Stimulated activated CD8-positive, alpha-beta memory T cell treated with anti-CD3 and anti-CD28 coated beads, Interleukin-4, amount 100 ng/mL, for 24 hours (primary cell): ENCODE measurements at places on chromosomes 4 and X.

GRCh38 chr4:153259661-153260060 lies 55.4 kb downstream of the TRIM2 start:
- no peak for DNase-seq

DNA sequence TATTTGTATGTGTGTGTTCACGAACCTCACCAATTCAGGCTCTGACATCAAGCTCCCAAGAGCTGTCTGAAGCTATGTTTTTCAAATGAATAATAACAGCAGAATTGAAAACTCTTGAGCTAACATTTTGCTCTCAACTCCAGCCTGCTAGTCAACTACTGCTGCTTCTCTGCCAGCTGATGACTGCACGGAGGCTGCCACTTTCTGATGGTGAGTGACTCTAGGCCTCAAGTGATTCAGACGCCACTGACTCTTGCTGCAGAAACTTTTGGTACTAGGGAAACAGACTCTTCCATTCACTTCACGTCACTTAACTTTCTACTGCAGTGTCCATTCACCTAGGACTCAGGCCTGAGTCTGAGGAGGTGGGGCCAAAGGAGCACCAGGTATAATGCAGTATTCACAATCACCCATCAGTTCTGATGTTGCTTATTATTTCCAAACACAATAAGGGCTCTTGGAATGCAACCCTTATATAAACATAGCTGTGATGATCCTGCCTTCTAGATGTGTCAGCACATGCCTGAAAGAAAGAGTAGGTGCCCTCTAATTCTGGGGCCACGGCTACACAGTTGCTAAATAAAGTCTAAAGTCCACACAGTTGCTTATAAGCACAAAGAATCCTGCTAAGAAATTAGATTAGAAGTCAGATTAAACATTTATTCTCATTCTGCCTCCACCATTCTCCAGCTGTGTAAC lies 16.0 kb downstream of the PRDM8 start:
- DNase-seq, result no peak

DNA sequence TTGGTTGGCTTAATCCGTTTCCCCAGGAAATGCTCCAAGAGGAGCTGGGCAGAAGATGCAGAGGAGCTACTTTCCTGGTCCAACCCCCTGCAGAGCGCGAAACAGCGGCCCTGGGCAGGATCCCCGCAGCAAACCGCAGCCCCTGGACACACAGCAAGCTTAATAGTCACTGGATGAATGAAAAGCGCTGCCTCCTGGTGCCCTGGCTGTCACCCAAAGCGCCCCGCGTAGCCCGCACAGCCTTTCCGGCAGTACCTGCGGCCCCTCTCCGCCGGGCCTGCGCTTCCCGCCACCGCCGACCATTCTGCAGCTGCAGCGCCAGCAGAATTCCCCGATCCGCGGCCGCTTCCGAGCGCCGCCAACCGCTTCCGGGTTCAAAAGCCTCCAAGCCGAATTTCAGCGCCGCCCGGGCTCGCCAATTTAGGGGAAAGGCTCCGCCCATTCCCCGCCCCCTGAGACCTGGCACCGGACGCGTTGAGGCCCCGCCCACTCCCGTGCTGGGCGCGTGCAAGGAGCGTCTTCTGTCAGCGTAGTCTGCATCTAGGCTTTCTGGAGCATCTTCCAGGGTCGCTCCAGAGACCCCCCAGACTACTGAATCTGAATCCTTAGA lies at the start of gene HPF1:
TSS of gene HPF1 (minus strand) at position 370 of the 610 bp plus-strand sequence. CDS start at position 303, 67 bp downstream.
- DNase-seq, result peak; percentile 95

GRCh38 chrX:78104447-78105176 lies 564 bp downstream of the PGK1 start:
- no peak for DNase-seq

- DNase-seq, result no peak
Measured at GRCh38 chr4:133803341-133803740, 398.2 kb downstream of the PABPC4L start.

DNA sequence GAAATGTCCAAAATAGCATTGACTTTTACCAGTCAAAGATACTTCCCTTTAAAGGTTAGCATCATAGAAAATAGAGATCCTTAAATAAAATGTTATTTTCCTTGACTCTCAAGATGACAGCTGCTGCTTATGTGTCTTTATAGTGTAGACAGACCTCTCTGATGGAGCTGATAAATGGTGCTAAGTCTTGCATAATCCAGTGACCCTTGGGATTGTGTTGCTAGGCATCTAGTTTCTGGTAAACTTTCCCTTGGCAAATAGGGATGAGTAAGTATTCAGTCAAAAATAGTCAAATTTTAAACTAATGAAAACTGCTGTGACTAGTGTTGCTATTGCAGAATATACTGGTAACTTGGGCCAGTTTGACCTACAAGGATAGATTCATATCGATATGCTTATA lies 53.6 kb downstream of the MBNL3 start:
- DNase-seq, result no peak

DNA sequence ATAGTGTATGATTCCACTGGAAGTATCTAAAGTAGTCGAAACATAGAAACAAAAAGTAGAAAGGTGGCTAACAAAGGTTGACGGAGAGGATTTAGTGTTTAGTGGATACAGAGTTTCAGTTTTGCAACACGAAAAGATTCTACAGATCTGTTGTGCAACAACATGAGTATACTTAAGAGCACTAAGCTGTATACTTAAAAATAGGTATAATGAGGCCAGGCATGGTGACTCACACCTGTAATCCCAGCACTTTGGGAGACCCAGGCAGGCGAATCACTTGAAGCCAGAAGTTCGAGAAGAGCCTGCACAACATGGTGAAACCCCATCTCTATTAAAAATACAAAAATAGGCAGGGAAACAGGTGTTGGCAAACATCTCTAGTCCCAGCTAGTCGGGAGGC lies 7.9 kb upstream of the ATRX start:
- DNase-seq, result no peak

DNA sequence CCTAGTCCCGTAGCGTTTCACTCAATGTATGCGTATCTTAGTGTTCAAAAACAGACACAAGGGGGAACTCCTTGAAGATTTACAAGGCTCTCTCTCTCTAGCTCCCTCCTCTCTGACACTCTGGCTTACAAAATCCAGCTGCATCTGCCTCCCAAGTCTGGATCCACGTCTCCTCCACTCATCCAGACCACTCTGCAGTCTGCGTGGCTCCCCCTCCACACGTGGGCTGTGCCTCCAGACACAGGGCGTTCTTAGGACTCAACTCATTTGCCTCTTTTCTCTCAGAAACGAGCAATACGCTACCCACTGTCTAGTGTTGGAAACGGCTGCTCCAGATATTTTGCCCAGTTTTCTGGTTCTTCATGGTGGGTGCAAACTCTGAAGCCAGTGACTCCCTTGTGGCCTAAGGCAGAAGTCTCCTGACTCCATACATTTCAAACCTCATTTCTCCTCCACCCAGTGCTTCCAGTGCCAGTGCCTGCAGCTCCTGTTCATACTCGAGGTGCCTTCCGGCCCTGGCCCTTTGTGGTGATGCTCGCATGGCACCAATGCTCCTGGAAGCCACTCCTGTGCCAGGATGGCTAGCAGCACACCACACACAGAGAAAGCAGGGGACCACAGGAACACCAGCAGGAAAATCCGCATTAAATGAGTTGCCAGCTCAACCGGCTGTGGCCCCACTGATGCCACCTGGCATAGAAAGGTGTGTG lies 24.1 kb downstream of the NAT8L start:
- DNase-seq, result no peak

- DNase-seq, result no peak
Measured at GRCh38 chr4:126718136-126718535, 914.6 kb upstream of the INTU start.

- DNase-seq, result no peak
Measured at GRCh38 chrX:82591421-82591820, 916.7 kb upstream of the POU3F4 start.

- no peak for DNase-seq
Measured at GRCh38 chrX:9336456-9336855, 128.4 kb upstream of the TBL1X start.

DNA sequence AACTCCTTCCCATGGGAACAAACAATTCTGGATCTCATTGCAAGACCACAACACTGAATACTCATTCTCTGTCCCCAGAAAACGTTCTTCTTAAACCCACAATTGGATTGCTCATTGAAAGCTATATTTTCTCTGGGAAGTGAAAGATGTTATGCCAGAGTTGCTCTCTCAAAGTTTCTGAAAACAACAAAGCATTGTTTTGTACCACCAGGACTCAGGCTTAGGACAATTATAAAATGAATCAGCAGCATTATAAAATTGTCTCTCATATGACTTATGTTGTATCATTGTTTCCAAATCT lies 26.5 kb downstream of the TFDP3 start:
- no peak for DNase-seq

DNA sequence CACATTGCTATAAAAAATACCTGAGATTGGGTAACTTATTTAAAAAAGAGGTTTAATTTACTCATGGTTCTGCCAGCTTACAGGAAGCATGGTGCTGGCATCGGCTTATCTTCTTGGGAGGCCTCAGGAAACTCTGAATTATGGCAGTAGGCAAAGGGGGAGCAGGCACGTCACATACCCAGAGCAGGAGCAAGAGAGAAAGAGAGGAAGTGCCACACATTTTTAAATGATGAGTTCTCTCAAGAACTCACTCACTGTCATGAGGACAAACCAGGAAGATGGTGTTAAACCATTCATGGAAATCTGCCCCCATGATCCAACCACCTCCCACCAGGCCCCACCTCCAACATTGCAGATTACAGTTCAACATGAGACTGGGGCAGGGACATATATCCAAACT lies 10.0 kb upstream of the AFF1 start:
- DNase-seq, result no peak

DNA sequence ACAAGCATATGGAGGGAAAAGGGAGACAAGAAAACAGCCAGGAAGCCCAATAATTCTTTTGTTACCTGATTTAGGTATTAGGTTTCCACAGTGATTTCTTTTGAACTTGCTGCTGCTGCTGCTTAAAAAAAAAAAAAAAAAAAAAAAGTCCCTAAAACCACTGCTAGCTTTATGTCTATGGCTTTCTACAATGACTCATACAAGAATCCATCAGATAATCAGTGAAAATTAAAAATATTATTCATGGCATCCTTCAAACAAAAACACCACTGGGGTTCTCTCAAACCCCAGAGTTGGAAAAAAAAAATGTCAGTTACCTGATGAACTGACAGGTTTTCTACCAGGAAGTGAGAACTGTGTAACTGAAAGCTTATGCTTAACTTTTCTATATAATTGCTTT lies 14.3 kb downstream of the EPHA5 start:
- DNase-seq, result no peak

GRCh38 chrX:20507901-20508620 lies 241.4 kb upstream of the RPS6KA3 start:
- DNase-seq, result no peak

DNA sequence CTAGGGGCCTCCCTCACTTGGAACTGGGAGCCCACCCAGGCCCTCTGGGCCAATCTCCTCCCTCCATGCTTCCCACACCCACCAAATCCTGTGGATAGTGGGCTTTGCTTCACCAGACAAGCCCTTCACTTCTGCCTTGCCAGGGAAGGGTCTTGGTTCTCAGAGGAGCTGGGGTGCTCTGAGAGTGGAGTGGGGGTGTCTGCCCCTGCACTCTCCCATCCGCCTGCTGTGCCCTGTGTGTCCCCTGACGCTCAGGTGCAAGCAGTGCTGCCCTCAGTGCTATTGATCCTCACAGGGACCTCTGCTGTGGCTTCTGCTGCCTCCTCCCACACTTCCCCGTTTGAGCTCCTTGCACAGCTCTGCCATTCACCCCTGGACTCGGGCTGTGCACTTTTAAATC lies 117.3 kb upstream of the NKX1-1 start:
- no peak for DNase-seq

- DNase-seq, result no peak
Measured at GRCh38 chr4:9849538-9849920, 68.1 kb downstream of the DRD5 start.

DNA sequence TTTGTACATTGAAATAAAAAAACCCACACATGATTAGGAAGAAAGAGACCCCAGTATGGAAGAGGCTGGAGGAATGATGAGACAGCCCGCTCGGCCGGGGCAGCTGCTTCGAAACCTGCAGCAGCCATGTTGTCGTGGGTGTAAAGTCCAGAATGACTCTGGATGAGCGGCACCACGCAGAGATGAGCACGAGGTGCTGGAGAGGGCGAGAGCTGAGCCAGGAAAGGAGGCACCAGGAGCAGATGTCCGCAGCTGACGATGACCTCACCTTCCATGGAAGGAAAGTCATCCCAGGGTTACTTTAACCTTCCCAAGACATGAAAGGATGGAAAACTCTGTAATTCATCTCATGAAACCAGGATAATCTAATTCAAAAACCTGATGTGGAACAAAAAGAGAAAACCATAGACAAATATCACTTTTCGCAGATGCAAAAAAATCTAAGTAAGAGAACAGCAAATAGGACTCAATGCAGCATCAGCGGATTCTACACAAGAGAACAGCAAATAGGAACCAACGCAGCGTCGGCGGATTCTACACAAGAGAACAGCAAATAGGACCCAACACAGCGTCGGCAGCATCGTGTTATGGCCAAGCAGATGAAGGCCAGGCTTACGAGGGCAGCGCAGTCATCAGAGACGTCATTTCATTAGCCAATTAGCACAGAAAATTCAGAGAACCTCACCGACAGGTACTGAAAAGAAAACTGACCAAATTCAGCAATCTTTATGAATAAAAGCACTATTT lies 25.9 kb upstream of the SPON2 start:
- DNase-seq, result no peak

- DNase-seq, result no peak
Measured at GRCh38 chrX:101450961-101451360, 34.3 kb upstream of the ARMCX4 start.

DNA sequence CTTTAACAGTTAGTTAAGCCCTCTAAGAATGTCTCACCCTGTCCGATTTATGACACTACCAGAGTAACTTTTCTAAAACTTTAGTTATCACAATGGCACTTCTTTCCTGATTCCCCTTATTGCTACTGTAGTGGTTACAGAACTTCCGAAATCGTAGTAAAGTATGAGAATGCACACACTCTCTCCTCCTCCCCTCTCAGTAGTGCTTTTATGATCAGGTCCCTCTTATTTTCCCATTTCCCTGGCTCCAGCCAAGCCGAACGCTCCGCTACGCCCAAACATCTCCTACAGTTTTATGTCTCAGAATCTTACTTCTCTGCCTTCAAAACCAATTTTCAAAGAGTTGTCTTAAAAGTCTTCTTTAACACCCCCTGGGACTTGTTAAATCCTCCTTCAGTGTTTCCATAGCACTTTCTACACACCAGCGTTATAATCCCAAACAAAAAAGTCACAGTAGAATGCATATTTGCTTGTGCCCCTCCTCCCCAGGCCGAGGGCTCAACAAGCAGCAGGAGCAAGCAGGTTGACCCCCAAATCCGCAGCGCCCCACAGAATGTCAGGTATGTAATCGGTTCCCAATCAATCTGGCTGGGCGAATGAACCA lies 671 bp downstream of the HPF1 start:
- no peak for DNase-seq

DNA sequence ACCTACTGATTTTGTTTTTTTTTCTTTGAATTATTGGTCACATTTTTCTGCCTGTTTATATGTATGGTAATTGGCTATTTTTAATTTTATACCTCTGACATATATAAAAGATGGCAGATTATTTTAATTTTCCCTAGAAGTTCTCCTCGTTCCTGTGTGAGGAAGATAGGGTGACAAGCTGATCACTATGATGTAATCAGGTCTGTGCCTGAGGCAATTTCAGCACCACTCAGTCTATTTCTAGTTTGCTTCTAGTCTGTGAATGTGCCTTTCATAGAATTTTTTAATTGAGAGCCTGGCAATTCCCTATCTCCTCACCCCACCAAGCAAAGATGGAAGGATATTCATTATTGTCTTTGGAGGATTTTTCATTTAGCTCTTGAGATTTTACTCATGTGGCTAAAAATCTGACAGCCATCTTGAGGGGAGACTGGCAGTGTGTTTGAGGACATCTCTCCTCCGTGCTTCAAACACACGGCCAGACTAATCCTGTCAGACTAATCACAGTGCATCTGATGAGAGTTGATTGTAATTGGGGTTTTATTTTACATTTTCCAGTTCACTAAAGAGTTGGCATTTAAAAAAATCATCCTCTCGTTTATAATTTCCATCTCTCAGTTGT lies 500.3 kb downstream of the TRIML1 start:
- no peak for DNase-seq
